ENCODE measurements at places on chromosomes 5 and 9.

- no peak overlapping the region for H3K4me3 ChIP-seq
- no peak for DNase-seq
- H3K27me3 ChIP-seq, result no peaks in the 10 kb centered on the region
- H3K4me1 ChIP-seq, result no peaks in the 10 kb centered on the region
Measured at GRCh38 chr5:125249400-125249799, 503.0 kb upstream of the ZNF608 start.

- H3K36me3 ChIP-seq, result peaks cover 55% of the 10 kb centered on the region
- H3K27ac ChIP-seq, result no peak overlapping the region
- no peaks in the 10 kb centered on the region for H3K4me1 ChIP-seq
- H3K4me3 ChIP-seq, result no peak overlapping the region
- no peak for DNase-seq
Measured at GRCh38 chr5:131706281-131706680, 71.3 kb upstream of the RAPGEF6 start.

DNA sequence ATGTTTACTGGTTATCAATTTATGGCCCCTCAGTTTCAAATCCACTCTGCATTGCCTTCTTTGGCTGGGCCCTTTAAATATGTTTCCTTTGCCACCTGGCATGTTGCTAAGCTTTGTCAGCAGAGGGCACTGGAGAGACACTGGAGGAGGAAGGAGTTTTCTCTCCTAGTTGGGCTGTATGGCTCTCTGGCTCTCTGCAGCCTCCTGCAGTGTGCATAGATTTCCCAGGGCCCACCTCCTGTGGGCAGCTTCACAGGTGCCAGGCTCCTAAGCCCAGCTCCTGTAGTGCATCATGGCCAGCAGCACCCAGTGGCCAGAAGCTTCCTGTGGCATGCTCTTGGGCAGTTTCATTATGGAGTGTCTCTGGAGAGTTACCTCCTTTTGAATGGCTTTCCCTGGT, 23.3 kb downstream of the CAVIN4 start:
- H3K4me1 ChIP-seq, result peaks cover 2% of the 10 kb centered on the region
- H3K36me3 ChIP-seq, result no peaks in the 10 kb centered on the region
- no peak overlapping the region for H3K4me3 ChIP-seq
- DNase-seq, result peak; percentile 41

GRCh38 chr5:87347272-87347671, 65.5 kb downstream of the CCNH start:
- no peaks in the 10 kb centered on the region for H3K27me3 ChIP-seq
- H3K4me3 ChIP-seq, result no peak overlapping the region
- H3K4me1 ChIP-seq, result no peaks in the 10 kb centered on the region
- H3K27ac ChIP-seq, result no peak overlapping the region
- DNase-seq, result no peak
- H3K36me3 ChIP-seq, result peaks cover 16% of the 10 kb centered on the region

GRCh38 chr5:160366230-160366629, 4.2 kb downstream of the C1QTNF2 start:
- H3K36me3 ChIP-seq, result no peaks in the 10 kb centered on the region
- no peaks in the 10 kb centered on the region for H3K4me1 ChIP-seq
- DNase-seq, result no peak
- H3K4me3 ChIP-seq, result no peak overlapping the region
- H3K27ac ChIP-seq, result no peak overlapping the region

DNA sequence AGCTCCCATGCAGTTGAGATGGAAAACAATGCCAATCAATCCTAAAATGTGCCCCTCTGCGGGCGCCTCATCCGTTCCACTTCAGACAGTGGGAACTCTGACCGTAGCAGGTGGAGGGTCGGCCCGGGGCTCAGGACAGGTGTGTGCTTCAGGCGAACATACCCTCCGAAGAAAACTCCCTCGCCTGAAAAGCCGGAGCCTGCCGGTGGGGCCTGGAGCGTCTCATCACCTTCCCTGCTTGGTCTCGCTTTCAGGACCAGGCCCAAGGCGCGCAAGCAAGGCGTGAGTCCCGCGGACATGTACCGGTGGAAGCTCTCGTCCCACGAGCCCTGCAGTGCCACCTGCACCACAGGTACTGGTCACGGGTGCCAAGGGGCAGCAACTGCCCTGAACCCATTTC, 26.4 kb downstream of the ADAMTSL2 start:
- no peak overlapping the region for H3K27ac ChIP-seq
- DNase-seq, result no peak
- no peak overlapping the region for H3K4me3 ChIP-seq
- H3K27me3 ChIP-seq, result peaks cover 12% of the 10 kb centered on the region

DNA sequence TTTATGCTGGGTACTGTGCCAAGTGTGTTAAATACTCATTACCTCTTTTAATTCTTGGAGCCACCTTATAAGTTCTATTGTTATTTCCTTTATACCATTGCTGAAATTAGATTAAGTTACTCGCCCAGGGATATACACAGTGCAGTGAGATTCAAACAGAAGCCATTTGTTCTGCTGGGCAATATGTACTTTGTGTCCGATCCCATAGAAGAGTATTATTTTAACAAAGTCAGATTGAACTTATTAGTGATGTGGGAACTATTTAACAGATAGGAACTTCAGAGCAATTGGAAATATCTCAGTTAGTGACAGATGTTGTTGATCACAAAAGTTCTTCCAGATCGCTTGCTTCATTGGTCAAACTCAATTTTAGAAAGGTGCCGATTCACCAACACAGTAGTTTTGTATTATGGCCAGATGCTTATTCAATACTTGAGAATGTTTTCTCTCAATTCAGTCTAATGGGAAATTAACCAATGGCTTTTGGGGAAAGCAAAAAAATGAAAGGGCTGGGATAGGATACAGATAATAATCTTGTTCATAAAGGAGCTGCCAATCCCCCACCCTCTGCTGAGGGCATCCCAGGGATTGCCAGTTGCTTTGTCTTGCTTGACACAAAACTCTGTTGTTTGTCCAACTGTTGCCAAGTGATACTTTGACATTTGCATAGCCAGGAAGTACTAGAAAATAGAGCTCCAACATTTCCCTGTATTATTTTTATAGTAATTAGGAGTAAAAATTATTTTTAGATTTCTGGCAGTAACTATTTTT, 94.8 kb upstream of the SEMA6A start:
- H3K36me3 ChIP-seq, result no peaks in the 10 kb centered on the region
- peaks cover 3% of the 10 kb centered on the region for H3K27me3 ChIP-seq
- H3K4me1 ChIP-seq, result no peaks in the 10 kb centered on the region
- DNase-seq, result no peak
- H3K27ac ChIP-seq, result no peak overlapping the region

GRCh38 chr5:14716755-14717752, 52.5 kb downstream of the OTULIN start:
- no peak for DNase-seq
- peaks cover 47% of the 10 kb centered on the region for H3K36me3 ChIP-seq
- no peaks in the 10 kb centered on the region for H3K4me1 ChIP-seq
- no peak overlapping the region for H3K4me3 ChIP-seq
- H3K27ac ChIP-seq, result no peak overlapping the region

- no peak overlapping the region for H3K4me3 ChIP-seq
- no peaks in the 10 kb centered on the region for H3K27me3 ChIP-seq
- H3K4me1 ChIP-seq, result no peaks in the 10 kb centered on the region
- no peak overlapping the region for H3K27ac ChIP-seq
Measured at GRCh38 chr5:51279983-51280706, 103.1 kb upstream of the ISL1 start.

GRCh38 chr9:31574006-31574765, 810.3 kb upstream of the ACO1 start:
- H3K4me1 ChIP-seq, result no peaks in the 10 kb centered on the region
- H3K36me3 ChIP-seq, result no peaks in the 10 kb centered on the region
- no peaks in the 10 kb centered on the region for H3K27me3 ChIP-seq
- H3K27ac ChIP-seq, result no peak overlapping the region

DNA sequence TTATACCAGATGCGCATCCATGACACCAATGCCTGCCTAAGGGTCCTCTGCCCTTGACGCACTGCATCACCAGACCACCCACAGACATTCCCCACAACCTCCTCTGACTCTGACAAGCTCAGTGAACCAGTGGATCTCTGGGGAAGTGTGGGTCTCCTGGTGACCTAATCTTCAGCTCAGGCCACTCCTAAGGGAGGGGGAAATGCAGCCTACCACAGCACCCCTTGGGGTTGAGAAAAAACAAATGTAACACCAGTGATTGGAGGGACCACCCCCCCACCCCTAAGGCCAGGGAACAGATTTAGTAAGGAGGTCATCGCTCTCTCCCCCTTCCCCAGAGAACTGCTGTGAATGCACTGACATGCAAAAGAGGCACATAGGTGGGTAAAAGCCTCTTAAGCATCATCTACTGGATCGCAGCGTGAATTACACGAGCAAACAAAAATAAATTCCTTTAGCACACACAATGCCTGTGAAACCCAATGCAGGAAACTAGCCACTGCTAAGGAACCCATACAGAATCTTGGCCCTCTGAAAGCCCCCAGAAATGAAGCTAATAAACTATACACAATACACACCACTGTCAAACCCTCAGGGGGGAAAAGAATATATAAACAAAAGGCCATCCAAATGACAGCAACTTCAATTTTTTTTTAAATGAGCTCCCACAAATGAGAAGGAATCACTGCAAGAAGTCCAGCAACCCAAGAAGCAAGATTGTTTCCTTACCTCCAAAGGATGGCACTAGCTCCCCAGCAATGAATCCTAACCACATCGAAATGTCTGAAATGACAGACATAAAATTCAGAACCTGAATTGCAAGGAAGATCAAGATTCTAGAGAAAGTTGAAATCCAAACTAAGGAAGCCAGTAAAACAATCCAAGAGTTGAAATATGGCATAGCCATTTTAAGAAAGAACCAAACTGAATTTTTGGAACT, 513.7 kb upstream of the PTGER4 start:
- H3K4me1 ChIP-seq, result no peaks in the 10 kb centered on the region
- no peaks in the 10 kb centered on the region for H3K27me3 ChIP-seq
- H3K4me3 ChIP-seq, result no peak overlapping the region

GRCh38 chr5:124355928-124356327, 390.5 kb downstream of the ZNF608 start:
- H3K4me1 ChIP-seq, result no peaks in the 10 kb centered on the region
- no peak for DNase-seq
- H3K27ac ChIP-seq, result no peak overlapping the region
- no peaks in the 10 kb centered on the region for H3K27me3 ChIP-seq
- no peaks in the 10 kb centered on the region for H3K36me3 ChIP-seq
